ENCODE measurements at places on chromosomes 4 and X. TPM values are rescaled to one million over a fixed set of nuclear protein-coding genes. Genes with fewer than 3 reads are reported as not detected.

ANKRD50 gene
- total RNA-seq: 21.3 TPM

UCHL1 gene
- 397 TPM for total RNA-seq

SULT1E1 gene
- not detected for total RNA-seq

DNA sequence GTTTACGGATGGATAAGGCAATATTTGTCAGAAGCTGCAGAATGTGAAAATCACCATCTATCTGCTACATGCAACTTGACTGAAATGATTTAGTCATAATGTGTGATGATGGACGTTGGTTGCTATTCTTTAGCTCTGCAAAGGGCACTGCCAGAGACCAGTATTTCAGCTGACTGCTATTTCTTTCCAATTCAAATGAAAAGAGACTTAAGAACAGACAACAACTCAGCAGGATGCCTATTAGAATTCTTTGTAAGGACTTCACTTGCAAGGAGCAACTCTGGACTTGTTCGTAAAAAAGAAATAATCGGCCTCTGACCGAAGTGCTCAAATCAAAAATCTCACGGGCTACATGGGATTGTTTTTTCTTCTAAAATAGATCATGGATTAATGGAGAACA is 262.7 kb downstream of the DHX15 start:
- H3K36me3 ChIP-seq: no peaks in the 10 kb centered on the region
- no peaks in the 10 kb centered on the region for H3K27me3 ChIP-seq
- no peak overlapping the region for H3K4me3 ChIP-seq
- DNase-seq: no peak
